ENCODE measurements at places on chromosomes 6 and 20.

DNA sequence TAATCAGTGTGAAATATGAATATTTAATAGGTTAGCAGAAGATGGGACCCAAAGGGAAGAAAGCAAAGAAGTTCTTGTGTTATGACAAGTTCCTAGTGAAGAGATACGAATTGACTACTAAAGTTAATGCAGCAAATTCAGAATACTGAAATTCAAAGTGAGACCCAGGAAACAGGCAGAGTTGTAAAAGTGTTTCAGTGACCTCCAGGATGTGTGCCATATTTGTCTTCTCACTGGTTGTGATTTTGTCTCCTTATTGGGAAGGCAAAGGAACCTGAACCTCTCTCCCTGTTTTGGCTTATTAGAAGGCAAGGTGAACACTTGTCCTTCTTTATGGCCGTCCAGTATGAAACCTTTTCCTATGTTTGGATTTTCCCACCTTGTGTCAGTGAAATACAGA lies 51.8 kb upstream of the DTNBP1 start:
- no peak for DNase-seq

DNA sequence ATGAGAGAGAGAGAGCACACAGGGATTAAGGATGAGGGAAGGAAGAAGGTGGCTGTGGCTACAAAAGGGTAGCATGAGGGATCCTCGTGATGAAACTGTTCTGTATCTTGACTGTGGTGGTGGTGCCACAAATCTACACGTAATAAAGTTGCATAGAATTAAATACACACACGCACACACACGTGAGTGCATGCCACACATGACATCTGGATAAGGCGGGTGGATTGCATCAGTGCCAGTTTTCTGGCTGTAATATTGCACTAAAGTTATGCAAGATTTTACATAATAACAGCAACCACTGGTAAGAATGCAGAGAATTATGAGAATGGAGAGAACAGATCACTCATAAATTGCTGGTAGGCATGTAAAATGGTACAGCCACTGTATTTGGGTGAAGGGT lies 16.9 kb upstream of the STK35 start:
- no peak for DNase-seq

DNA sequence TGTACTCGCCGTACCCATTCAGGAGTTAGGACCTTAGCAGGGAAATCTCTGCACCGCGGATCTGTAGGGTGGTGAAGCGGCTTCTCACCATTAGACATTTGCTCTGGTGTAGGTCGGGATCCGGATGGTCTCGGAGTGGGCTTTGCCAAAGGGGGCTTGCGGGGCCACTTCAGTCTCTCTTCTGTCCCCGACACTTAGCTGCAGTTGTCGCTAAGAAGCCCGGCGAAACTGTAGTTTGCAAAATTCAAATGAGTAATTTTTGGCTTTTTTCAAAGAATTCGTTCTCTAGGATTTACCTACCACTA lies 433 bp downstream of the QRSL1 start:
- DNase-seq: no peak

- no peak for DNase-seq
Observed at GRCh38 chr6:17505767-17506280, 94.3 kb upstream of the FAM8A1 start.

GRCh38 chr20:33333616-33334015 lies 50.6 kb downstream of the BPIFB1 start:
- DNase-seq: no peak

All from DMS79 (cell line).